Lung microvascular endothelial cell (primary cell): ENCODE measurements at places on chromosomes 12 and 14.

DNA sequence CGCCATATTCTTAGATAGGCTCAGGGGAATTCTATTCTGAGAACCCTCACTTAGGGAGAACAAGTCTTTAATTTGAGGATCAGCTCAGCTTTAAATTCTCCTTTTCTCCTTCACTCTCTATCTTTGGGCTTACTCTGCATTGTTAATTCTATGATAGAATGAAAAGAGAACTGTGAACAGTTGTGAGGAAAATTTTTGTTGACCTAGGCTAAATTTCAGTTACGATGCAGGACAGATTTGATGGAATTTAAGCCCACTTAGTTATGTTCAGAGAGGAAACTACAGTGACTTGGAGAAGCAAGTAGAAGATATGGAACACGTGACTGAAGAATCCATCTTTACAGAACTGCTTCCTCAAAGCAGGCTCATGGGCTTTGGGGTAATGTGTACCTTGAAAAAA is 82.7 kb downstream of the TBC1D30 start:
- no peak for DNase-seq

- no peak for DNase-seq
Observed at GRCh38 chr12:5242440-5242839, 189.5 kb upstream of the NTF3 start.

GRCh38 chr14:106277503-106277902 is 751.1 kb downstream of the TMEM121 start:
- no peak for DNase-seq

DNA sequence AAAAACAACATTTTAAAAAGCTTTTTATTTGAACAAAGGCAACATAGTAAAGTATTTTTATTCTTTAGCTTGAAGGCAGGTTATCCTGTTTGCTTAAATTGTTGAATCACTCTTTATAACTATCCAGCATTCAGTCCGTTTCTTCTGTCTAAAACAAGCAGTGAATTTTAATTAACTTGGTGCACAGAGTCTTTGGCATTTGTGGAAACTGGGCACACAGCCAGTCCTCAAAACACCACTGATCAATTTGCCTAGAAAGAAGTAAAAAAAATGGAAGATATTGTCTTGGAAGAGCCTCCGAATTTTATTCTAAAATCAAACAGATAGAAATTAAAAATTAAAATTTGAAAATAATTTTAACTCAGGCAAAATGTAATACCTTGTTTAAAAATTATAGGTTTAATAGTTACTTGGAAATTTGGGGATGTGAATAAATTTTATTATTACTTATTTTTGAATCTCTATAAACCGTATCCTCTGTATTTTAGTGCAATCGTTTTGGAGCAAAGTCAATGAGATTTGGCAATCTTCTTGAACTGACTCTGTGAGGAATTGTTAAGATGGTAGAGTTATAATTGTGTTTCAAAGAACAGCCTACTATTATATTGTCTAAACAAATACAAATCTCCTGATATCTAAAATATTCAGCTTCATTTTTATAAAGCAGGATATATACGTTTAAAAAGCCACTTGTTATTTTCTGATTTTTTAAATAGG is 927.0 kb downstream of the SLC16A7 start:
- no peak for DNase-seq

DNA sequence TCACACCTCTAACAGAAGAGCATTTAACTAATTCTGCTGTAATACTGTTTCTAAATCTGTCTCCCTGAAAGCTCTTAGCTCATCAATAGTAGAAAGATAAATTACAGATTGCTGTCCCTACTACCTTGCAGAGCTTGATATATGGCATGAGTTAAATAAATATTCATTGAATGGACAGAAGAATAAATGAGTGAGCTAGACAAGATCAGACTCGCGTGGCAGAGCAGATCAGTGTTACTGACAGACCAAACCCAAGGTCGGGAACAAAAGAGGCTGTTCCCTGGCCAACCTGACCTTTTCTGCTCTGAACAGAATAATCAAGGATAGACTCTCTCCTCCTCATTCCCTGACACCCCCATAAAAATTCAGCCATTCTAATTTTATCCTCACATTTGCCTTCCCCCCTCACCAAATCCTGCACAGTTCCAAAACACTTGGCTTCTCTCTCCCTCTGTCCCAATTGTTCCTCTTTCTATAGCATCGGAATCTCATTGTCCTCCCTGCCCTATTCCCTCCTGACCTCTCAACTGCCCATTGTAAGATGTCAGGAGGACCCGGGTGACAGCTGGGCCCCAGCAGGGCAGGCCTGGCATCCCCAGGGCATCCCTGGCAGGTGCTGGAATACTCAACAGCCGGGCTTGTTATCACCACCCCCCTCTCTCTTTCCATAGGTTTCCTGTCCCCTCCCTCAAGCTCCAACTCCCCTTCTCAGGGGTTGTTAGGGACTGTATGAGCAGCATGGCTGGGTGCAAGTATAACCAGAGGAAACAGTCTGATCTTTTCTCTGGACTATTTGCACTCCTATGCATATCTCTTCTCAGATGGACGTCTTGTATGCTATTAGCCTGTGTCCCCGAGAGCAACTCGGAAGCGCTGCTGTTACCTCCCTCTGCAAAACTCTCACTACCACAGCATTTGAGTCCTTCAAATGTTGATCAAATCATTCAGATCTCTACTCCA is 19.9 kb downstream of the NEUROD4 start:
- DNase-seq, result no peak

- DNase-seq, result no peak
Observed at GRCh38 chr14:85728476-85729065, 198.6 kb downstream of the FLRT2 start.

GRCh38 chr14:47252802-47253201 is 422.6 kb downstream of the MDGA2 start:
- no peak for DNase-seq

DNA sequence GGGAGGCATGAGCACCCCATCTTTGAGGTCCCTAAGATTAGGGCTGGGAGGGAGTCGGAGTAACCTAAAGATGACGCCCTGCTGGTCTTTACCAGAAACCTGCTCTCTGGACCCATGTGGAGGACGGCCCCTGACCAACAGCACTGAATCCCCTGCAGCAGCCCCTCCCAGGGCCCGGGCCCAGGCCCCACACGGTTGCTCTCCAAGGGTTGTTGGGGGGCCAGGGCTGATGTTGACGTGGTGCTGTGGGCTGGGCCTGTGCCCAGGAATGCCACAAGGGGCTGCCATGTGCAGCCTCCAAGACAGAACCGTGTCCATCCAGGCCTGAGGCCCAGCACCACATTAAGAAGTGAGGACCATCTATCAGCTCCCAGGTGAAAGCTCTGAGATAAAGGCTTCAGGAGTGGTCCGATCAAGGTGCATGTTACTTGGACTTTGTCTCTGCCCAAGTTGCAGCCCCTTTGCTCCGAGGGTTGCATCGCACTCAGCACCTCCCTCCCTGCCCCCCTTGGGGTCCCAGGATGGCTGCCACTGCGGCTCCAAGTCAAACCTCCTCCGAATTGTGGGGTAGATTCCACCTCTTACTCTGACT is 29.6 kb downstream of the LRCOL1 start:
- no peak for DNase-seq

GRCh38 chr14:39434401-39434800 is 2.2 kb upstream of the FBXO33 start:
- peak; percentile 10 for DNase-seq

DNA sequence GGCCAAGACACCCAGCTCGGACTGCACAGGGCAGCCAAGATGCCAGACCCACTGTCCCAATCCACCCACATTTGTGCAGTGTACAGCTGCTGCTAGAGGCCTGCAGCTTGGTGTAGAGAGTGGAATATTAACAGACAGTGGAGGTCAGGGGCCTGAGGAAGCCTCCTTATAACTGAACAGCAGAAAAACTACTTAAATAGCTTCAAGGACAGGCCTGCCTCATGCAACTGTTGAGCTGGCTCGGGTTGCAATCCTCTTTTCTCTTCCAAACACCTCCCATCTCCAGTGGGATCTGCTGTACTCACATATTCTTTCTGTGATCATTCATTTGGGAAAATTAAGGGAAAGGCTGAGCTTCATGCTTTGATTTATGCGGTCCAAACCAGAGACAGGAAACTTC is 1043.2 kb upstream of the TMEM132C start:
- DNase-seq, result no peak

DNA sequence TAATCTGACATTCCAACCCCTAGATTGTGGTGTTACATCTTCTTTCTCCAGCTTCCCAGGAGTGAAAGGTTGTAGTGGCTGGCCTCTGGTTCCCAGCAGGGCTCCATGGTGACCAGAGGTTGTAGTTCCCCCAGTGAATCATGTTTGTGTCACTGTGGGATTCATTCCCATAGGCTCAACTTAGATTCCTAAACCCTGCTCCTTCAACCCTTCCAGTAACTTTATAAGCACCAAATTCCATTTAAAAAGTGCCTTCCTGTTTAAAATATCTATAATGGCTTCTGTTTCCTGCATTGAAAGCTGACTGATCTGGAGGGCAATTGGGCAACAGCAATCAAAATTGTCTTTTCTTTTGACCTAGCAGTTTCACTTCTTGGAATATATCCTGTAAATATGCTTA is 40.5 kb upstream of the TBC1D15 start:
- peak; percentile 72 for DNase-seq

GRCh38 chr12:54034785-54035310 is 2.0 kb downstream of the HOXC5 start:
- no peak for DNase-seq

DNA sequence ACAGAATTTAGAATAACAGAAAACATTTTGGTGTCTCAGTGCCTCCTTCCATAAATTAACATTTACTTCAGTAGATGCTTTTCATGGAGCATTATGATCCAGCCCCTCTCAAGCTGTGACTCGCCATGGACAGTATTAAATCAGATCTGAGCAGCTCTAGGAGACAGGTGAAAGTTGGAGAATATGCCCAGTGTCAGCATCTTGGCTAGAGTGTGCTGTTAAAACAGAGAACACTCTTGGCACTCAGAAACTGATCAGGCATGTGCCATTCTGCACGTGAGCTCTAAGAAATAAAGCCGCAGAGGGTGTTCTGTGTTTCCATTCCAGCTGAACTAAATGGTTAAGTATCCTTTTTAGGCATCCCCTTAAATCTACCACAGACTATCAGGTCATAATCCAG is 68.0 kb downstream of the DIP2B start:
- DNase-seq, result no peak

DNA sequence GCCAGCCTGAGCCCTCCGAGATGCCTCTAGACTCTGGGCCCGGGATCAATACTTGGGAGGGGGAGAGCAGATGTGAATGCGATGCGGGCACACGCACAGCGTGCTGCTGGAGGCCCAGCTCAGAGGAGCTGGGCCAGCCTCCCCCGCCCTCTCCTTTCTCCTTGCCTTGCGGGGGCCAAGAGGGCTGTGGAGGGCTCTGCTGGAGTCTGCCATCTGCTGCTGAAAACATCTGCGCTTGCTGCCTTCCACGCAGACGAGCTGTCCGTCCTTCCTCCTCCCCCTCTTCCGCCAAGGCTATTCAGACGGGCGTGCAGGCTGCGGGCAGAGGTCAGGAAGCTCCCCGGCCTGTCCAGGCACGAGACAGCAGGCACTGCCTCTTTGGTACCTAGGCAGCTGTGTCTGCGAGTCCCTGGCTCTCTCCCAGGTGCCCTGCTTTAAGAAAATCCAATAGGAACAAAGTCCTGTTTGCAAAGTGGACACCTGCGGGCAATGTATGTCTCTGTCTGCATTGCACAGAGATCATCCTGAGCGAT is 75.2 kb downstream of the SPRING1 start:
- no peak for DNase-seq

DNA sequence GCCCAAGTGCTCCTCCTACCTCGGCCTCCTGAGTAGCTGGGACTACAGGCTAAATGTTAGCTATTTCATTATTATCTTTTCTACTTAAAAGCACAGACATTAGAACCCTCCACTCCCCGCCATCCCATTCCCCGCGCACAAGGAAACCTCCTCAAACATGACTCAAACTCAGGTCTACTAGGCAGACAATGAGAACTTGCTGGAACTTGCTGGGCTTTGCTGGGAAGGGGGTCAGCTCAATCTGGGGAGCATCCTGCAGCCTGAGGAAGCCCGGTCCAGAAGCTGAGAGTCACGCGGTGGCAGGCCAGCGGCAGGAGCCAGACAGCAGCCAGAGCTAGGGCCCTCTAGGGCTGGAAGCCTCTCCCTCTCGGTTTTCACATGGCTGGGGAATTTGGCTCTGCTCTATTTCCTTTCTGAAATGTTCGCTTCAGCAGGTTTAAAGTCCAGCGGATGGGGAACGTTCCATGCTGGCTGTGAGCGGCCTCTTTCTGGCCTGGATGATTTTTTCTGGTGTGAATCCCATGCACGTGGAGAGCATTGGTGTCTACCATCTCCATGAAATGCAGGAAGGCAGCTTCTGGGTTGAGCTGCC is 68.5 kb downstream of the SLC6A12 start:
- DNase-seq, result no peak

DNA sequence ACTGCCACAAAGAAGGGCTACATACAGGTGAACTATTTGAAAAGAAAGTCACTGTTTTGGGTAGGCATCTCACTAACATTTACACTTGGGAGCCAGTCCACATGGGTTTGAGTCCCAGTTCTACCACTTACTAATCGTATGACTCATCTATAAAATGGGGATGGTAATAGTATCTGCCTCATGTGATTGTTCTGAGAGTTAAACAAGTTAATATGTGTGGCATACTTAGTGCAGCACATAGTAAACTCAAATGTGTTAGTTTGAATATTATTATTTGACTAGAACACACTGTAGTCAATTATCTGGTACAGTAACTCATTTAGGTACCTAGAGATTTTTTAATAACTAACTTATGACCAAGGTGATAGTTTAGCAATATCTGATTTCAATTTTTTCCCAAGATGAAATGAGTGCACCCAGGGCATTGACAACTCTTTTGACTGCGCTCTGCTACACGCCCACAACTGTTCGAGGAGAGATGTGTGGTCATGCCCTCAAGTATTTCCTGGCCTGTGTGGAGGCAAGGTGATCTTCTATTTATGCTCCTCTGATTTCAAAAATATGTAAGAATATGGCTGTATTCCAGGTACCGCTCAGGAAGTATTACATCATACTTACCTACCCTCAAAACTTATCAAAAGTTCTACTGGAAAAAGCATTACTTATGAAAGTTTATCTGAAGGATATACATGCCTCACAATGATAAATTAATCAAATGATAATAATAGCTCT is 210.6 kb upstream of the EGLN3 start:
- DNase-seq, result no peak

- DNase-seq, result no peak
Observed at GRCh38 chr12:26874501-26875296, 41.7 kb upstream of the ITPR2 start.

- DNase-seq, result no peak
Observed at GRCh38 chr14:55921511-55921910, 196.7 kb upstream of the PELI2 start.
